Smooth muscle cell of the pulmonary artery (primary cell): ENCODE measurements at places on chromosomes 3 and 15. TPM values are rescaled to one million over a fixed set of nuclear protein-coding genes. Genes with fewer than 3 reads are reported as not detected.

Gene DZIP1L
- total RNA-seq: 25.7 and 28.9 TPM in 2 replicates

Gene HHLA2
- not detected in 2 replicates for total RNA-seq

Gene ACTC1
- total RNA-seq: 0.23 TPM in 1 of 2 replicates, not detected in the other

Gene TPRG1
- total RNA-seq: 0.40 and 0.52 TPM in 2 replicates

Gene UNC13C
- total RNA-seq: under 0.01 and 2.3 TPM in 2 replicates

Gene PAK2
- total RNA-seq: 92.9 and 114 TPM in 2 replicates

Gene KCNAB1
- total RNA-seq: 2.0 and 35.6 TPM in 2 replicates

Gene RLBP1
- total RNA-seq: not detected in 2 replicates

Gene UBA5
- 54.1 and 58.1 TPM in 2 replicates for total RNA-seq

Gene CCDC39
- total RNA-seq: not detected in 2 replicates

Gene ACP3
- total RNA-seq: 0.33 TPM in 1 of 2 replicates, not detected in the other
